ENCODE measurements at places on chromosomes 1 and 21.
A peak's percentile ranks its signal among the peaks of the same experiment; 100 is the strongest.

- no peak for DNase-seq
Measured at GRCh38 chr1:20611652-20612051, 21.6 kb upstream of the PINK1 start.

GRCh38 chr1:221858818-221859611 lies 117.1 kb upstream of the DUSP10 start:
- no peak for DNase-seq

DNA sequence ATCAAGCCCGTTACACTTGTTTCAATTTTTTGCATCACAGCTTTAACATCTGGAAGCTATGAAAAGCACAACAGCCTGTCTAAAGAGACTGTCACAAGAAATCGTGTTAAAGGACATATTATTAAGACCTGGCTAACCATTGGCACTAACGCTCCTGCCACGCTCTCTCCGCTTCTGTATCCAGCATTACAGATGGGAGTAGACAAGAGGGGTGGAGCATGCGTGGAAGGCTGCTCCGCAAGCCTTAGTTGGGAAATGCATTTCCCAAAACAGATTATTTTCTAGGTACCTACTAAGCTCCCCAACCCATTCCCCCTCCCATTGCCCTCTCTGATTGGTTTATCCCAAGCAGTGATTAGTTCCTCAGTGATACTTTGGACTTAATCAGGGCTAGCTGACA lies 72.4 kb downstream of the NTNG1 start:
- no peak for DNase-seq

- no peak for DNase-seq
Measured at GRCh38 chr1:27157194-27157593, 2.3 kb upstream of the SLC9A1 start.

- DNase-seq = peak; percentile 89
Measured at GRCh38 chr1:66331658-66332547, 202.1 kb upstream of the SGIP1 start.

DNA sequence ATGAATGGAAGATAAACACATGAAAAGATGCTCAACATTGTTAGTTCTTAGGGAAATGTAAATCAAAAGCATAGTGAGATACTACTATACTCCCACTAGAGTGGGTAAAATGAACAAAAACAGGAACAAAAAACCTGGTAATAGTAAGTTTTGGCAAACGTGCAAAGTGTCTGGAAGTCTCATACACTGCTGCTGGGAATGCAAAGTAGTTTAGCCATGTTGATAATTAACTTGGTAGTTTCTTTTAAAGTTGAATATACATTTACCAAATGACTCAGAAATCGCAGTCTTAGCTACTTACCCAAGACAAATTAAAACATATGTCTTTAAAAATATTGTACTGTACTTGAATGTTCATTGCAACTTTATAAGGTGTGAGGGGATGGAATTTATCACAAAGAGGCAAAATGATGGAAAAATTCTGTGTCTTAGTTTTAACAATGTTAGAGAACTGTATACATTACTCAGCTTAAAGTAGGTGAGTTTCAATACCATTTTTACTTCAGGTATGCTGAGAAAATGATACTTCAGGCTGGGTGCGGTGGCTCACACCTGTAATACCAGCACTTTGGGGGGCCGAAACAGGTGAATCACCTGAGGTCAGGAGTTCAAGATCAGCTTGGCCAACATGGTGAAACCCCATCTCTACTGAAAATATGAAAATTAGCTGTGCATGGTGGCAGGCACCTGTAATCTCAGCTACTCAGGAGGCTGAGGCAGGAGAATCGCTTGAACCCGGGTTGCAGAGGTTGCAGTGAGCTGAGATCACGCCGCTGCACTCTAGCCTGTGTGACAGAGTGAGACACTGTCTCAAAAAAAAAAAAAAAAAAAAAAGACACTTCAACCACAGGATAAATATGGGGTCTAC lies 102.3 kb downstream of the PDE4B start:
- no peak for DNase-seq

GRCh38 chr1:109759513-109760334 lies 4.0 kb downstream of the EPS8L3 start:
- DNase-seq = peak; percentile 15

GRCh38 chr1:229253151-229253974 lies 17.5 kb upstream of the RAB4A start:
- peak; percentile 74 for DNase-seq

DNA sequence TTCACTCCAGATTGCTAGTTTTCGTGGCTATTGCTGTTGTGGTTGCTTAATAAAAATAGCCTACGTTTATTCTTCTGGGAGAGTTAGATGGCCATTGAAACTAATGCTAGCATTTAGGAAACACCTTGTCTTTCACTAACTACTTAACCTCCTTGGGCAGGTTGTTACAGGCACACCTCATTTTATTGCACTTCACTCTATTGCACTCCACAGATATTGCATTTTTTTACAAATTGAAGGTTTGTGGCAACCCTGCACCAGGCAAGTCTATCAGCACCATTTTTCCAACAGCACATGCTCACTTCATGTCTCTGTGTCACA lies 11.3 kb upstream of the MARK1 start:
- DNase-seq = no peak

GRCh38 chr1:195030793-195031192 lies 1577.4 kb downstream of the KCNT2 start:
- DNase-seq = no peak

- no peak for DNase-seq
Measured at GRCh38 chr1:109482791-109483671, 674 bp upstream of the ATXN7L2 start.

GRCh38 chr21:36516281-36516680 lies 36.4 kb upstream of the CLDN14 start:
- no peak for DNase-seq

- DNase-seq = no peak
Measured at GRCh38 chr1:169461390-169462000, 24.2 kb downstream of the SLC19A2 start.

DNA sequence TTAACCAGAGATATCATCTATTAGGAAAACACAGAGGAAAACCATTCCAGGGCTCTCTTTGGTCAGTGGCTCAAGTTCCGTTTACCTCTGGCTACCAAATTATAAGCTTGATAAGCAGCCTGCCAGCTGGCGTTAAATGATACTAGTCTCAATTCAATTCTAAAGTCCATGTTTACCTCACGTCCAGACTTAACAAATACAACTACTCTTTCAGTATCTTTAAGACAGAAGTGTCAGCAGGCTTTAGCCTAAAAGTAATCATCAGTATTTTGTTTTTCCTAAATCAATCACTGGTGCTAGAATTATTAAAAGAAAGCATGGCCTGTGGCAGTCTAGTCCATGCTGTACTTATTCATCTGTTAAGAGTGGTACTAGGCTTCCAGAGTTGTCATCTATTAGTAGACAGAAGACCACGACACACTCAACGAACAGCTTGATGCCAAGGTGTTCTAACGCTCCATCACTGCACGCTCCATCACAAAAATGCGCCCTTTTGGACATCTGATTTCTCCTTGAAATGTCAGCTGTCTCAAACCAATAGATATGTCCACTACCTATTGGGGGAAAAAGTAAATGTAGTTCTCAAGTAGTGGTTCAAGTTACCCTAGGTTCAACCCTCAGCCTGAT lies 1.5 kb downstream of the IVNS1ABP start:
- no peak for DNase-seq

- DNase-seq = no peak
Measured at GRCh38 chr1:19079541-19080472, 123.3 kb upstream of the IFFO2 start.

DNA sequence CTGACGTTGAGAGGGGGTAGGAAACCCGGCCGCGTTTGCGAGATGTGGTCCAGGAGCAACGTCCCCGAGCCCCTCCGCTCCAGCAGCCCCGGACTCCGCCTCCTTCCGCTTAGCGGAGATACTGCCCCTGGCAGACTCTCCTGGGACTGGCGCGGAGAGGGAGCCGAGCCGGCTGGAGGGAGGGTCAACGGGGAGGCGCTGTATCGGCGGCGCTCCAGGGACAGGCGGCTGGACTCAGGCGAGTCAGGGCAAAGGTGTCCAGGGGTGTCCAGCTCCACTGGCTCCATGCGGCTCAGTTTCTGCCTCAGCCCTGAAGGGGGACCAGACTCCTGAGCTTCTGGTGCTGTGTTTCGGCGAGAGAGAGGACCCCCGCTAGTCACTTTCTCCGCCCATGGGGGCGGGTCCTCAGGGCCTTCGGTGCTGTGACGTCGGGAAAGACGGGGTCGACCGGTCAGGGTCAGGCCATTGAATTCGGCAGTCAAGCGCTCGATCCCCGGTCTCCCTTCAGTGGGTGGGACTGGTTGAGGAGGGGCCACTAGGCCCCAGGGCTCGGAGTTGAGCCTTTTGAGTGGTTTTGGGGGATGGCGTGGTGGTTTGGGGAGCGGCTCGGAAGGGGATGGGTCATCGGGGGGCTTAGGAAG lies 2.8 kb upstream of the LIX1L start:
- DNase-seq = peak; percentile 94

GRCh38 chr1:8520483-8520966 lies 202.6 kb downstream of the SLC45A1 start:
- no peak for DNase-seq

GRCh38 chr1:227941509-227942020 lies 6.2 kb downstream of the WNT9A start:
- peak; percentile 67 for DNase-seq

DNA sequence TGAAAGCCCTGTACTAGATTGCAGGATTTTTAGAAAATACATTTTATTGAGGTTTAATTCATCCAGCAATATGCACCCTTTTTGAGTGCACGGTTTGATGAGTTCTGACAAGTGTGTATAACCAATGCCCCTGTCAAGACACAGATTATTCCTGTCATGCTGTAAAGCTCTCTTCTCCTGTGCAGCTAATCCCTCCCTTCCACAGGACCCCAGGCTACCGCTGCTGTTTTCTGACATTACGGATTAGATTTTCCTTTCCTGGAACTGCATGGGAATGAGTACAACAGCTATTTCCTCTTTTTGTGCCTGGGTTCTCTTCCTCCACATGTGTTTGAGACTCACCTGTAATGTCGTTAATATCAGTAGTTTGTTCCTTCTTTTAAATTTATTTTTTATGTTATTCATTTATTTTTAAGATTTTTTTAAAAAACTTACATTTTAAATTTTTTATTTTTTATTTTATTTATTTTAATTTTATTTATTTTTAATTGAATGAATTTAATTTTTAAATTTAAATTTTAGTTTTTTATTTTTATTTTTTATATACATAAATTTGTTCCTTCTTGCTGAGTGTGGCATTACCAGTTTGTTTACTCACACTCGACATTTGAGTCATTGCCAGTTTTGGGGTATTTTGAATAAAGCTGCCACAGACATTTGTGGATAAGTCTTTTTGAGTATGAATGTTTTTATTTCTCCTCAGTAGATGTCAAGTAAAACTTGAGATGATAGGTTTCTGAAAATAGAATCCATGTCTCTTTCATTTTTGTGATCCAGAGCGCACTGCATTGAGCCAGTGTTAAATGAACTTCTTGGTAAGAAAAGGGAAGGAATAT lies 79.0 kb upstream of the B3GALT5 start:
- DNase-seq = no peak

GRCh38 chr1:54866801-54867716 lies 19.9 kb downstream of the DHCR24 start:
- DNase-seq = peak; percentile 40

- no peak for DNase-seq
Measured at GRCh38 chr1:30612536-30613065, 110.8 kb downstream of the MATN1 start.

- peak; percentile 45 for DNase-seq
Measured at GRCh38 chr1:45122724-45123123, 83.7 kb downstream of the ZSWIM5 start.

- DNase-seq = no peak
Measured at GRCh38 chr1:66182551-66183178, 351.3 kb upstream of the SGIP1 start.

DNA sequence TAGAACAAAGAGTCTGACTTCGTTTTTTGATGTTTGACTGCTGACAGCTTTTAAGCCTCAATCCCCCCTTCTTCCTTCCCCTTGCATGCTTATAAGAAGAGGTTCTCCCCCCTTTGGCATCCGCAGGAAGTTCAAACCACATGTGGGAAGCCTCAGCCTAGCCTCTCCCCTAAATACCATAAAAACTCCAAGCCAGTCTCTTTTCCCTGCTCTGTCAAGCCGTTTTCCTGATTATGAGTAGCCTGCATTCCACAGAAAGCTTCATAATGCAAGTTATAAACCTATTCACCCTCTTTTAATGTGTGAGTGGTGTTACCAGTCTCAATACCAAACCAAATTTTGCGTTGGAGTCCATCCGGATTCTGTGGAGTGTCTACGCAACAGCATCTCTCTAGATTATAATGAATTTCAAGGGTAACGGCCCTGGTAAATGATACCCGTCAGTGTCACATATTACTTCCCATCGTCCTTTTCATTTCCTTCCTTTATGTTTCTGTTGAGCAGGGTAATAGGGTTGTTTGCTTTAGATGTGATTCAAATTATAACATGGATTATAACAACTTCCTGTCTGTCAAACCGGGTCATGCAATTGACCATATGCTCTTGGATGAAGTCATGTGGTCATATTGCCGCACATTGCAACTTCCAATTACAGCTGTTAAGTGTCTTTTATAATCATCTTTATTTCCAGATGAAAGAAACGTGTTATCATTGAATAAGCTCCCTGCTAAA lies 717.5 kb downstream of the RWDD3 start:
- DNase-seq = no peak

GRCh38 chr1:183517401-183517800 lies 45.1 kb downstream of the SMG7 start:
- no peak for DNase-seq

- no peak for DNase-seq
Measured at GRCh38 chr1:226085675-226086285, 23.3 kb downstream of the H3-3A start.

GRCh38 chr1:145988773-145989172 lies 7.6 kb downstream of the TXNIP start:
- DNase-seq = no peak

DNA sequence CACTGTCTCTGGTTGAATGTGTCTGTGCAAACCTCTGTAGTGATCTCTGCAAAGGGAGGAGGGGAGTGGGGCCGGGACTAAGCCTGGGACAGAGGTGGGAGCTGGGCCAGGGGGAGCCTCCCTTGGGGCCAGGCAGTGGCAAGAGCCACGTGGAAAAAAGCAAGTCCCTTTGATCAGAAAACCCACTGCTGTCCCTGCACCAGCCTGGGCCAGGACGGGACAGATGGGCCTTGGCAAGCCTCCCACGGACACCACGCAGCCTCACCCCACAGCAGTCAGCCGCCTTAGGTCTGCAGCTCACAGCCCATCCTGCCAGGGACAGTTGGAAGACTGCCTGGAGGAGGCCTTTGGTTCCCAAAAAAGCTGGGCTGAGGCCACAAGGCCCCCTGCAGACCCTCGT lies 11.7 kb upstream of the TRAPPC10 start:
- DNase-seq = no peak
